Stimulated activated CD4-positive, alpha-beta T cell treated with anti-CD3 and anti-CD28 coated beads, Interleukin-1b, Interleukin-23, amount 100 ng/mL, for 24 hours (primary cell): ENCODE measurements at places on chromosomes 5 and 9.

DNA sequence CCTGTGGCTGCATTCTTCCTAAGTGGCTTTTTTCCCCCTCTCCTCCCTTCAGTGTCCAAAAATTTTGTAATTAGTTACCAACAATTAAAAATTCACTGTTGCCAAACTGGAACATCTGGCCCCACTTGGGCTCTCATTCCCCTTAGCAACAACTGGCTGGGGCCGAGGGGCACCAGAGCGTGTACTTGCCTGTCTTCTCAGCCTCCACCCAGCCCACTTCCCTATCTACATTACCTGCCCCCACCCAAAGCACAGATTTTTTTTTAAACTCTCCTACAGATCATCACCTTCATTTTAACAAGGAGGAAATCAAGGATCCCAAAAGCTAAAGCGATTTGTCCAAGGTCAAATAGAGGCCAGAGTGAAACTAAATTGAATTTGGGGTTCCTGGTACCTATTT is 278.8 kb downstream of the EBF1 start:
- DNase-seq, result no peak

GRCh38 chr5:94777056-94777880 is 158.8 kb downstream of the SLF1 start:
- DNase-seq, result no peak

GRCh38 chr5:159768243-159768642 is 148.0 kb upstream of the ADRA1B start:
- no peak for DNase-seq

- no peak for DNase-seq
Measured at GRCh38 chr5:61582887-61583286, 250.8 kb downstream of the ZSWIM6 start.

GRCh38 chr5:29963956-29964355 is 1229.5 kb upstream of the CDH6 start:
- no peak for DNase-seq

DNA sequence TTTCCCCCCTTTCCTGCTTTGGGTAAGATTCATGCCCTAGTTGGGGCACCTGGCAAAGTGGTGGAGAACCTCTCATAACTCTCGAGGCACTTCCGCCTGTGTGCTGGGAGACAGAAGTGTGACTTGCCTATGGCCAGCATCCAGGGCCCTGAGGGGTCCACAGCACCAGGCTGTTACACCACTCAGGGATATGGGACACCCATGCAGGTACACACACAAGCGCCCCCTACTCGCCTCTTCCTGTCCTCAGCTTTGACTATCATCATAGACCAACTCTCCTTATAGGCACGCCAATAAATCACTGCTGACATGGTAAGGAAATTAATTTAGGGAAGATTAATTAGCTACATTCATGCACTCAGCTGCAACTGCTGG is 45.4 kb downstream of the SHB start:
- DNase-seq, result no peak
